Stimulated activated CD4-positive, alpha-beta T cell treated with anti-CD3 and anti-CD28 coated beads, TNF-alpha, amount 100 ng/mL, for 1 hour (primary cell): ENCODE measurements at places on chromosomes 6 and 20.
A peak's percentile ranks its signal among the peaks of the same experiment; 100 is the strongest.

DNA sequence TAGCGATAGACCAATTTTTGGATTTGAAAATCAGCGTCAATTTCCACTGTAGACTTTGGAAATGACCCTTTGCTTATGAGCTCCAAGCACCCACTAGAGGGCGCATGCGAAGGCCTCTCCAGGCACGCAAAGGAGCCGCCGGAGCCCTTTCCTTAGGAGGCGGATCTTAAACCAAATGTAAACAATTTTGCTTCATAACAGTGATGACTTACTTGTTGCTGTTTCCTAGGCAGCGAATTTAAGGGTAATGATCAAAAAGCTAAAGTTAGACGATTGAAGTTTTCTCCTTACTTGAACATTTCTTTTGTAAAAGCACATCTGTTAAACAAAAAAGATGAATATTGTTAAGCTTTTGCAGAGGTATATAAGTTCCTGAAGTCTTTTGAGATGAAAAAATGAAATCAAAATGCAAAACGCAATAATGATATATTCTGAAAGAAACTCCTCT is 29.2 kb upstream of the EXOC2 start:
- peak; percentile 43 for DNase-seq

- no peak for DNase-seq
Measured at GRCh38 chr20:20755231-20755630, 42.8 kb upstream of the RALGAPA2 start.

GRCh38 chr6:19320111-19320581 is 517.0 kb upstream of the ID4 start:
- no peak for DNase-seq

DNA sequence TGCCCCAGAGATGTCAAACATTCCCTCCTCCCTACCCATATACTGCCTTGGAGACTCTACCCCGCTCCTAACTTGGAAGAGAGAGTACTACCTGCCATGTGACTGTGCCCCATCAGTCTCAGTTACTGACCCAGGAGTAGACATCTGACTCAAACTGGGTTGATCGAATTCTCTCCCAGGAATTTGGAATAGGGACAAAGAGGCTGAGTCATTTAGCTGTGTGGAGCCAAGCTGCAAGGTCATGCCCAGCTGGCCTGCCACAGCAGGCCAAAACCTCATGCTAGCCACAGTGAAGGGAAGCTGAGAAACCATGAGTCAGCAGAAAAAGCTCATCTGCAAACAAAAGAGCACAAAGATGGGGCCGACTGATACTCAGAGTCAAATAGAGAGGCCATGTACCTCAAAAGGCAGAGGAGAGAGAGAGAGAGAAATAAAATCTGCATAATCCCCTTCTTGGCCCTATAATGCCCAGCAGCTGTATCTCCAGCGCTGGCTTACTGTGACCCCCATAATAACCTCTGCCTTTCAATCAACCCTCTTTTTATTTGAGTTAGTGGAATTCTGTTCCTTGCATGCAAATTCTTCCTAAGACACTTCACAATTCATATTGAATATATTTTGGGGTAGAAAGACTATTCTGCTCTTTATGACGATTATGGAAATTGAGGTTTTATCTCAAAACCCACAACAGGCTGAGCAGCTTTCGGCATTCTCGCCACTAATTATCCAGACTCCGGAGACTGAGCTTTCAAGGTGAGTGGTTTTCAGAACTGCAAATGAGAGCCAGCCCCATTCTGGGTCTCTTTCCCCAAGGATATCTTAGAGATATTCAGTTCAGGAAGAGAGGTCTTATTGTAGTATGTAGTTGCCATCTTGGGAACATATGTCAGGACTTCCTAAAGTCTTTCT is 21.4 kb upstream of the AKIRIN2 start:
- no peak for DNase-seq

GRCh38 chr20:3189561-3190131 is 14.8 kb downstream of the DDRGK1 start:
- DNase-seq: no peak

DNA sequence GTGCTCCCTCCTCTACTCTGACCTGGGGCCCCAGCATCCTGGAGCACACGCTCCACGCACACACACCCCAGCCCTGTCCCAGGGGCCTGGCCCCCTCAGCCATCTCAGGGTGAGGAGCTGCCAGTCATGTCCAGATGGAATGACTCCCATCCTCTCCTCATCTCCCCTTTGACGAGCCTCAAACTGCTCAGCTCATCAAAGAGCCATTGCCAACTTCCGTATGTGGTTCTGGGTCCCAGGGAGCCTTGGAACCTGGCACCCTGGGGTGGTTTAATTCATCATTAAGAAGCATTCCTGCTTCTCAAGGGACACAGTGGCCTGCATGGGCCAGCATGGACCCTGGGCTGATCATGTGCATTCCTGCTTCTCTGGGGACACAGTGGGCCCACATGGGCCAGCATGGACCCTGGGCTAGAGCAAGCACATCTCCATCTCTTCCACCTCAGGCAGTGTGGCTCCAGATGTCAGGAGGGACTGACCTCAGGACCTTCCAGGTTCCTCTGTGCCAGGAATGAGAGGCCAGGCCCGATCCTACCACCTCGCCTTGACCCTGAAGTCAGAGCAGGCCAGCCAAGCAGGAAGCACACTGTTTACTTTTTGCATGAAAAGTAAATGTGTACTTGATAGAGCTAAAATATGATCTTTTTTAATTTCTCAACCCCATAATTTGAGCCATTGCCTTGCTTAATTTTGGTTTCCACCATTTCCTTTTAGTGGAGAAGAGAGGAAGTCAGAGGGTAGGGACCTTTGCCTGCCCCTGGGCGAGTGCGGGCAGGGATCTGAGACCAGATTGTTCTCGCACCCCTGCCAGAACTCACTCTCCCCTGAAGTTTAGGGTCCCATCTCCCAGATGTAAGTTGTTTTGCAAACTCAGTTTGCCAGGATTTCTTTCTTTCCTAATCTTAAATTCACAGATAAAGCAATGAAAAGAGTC is 26.1 kb downstream of the SPATA2 start:
- no peak for DNase-seq

DNA sequence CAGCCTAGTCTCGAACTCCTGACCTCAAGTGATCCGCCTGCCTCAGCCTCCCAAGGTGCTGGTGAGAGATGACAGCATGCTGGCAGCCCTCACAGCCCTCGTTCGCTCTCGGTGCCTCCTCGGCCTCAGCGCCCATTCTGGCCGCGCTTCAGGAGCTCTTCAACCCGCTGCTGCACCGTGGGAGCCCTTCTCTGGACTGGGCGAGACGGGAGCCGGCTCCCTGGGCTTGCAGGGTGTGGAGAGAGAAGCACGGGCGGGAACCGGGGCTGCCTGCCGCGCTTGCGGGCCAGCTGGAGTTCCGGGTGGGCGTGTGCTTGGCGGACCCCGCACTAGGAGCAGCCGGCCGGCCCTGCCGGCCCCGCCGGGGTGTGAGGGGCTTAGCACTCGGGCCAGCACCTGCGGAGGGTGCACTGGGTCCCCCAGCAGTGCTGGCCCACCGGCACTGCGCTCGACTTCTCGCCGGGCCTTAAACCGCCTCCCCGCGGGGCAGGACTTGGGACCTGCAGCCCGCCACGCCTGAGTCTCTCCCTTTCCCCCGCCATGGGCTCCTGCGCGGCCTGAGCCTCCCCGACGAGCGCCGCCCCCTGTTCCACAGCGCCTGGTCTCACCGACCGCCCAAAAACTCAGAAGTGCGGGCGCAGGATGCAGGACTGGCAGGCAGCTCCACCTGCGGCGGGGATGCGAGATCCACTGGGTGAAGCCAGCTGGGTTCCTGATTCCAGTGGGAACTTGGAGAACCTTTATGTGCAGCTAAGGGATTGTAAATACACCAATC is 31.5 kb upstream of the RANBP9 start:
- no peak for DNase-seq

DNA sequence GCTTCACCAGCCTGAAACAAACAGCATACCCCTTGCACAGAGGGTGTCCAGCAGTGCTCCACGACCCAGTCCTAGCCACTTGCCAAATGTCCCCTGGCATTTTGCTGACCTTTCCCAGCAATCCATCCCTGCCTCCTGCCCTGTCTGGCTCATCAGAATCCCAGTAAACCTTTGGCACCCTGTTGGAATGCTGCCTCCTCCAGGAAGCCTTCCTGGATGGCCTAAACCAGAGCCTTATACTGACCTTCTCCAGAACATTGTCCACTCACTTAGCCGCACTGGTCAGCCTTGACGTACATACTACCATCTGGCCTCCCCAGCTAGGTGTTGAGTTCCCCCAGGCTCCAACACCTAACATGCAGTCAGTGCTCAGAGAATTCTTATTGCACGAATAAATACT is 2.0 kb upstream of the PACSIN1 start:
- DNase-seq: no peak

GRCh38 chr6:19569563-19569962 is 267.6 kb upstream of the ID4 start:
- DNase-seq: no peak
